ENCODE measurements at places on chromosomes 5 and 9. TPM values are rescaled to one million over a fixed set of nuclear protein-coding genes. Genes with fewer than 3 reads are reported as not detected.

TAS2R1 gene
- total RNA-seq: not detected

FCN2 gene
- total RNA-seq: 1.8 TPM

ADRB2 gene
- total RNA-seq: 21.7 TPM

CYSRT1 gene
- not detected for total RNA-seq

CCNI2 gene
- 1.1 TPM for total RNA-seq

SLC6A18 gene
- not detected for total RNA-seq

KLF9 gene
- 68.8 TPM for total RNA-seq

ANXA2R gene
- 13.6 TPM for total RNA-seq

PRDM9 gene
- not detected for total RNA-seq

ZNF879 gene
- 7.5 TPM for total RNA-seq

EIF4E1B gene
- total RNA-seq: not detected

MLANA gene
- not detected for total RNA-seq

BSPRY gene
- total RNA-seq: 1.7 TPM

CETN3 gene
- total RNA-seq: 7.8 TPM

CXCL14 gene
- 67.1 TPM for total RNA-seq

CYLC2 gene
- not detected for total RNA-seq

IFNA14 gene
- total RNA-seq: not detected

ZNF454 gene
- 1.3 TPM for total RNA-seq

GRXCR2 gene
- not detected for total RNA-seq

TNC gene
- 73.5 TPM for total RNA-seq

AGTPBP1 gene
- 46.8 TPM for total RNA-seq

HAPLN1 gene
- total RNA-seq: not detected

CER1 gene
- total RNA-seq: not detected

BTNL8 gene
- total RNA-seq: 5.2 TPM

EDIL3 gene
- 2.9 TPM for total RNA-seq

DOK3 gene
- 167 TPM for total RNA-seq

DPYSL3 gene
- total RNA-seq: 40.7 TPM

ZNF169 gene
- total RNA-seq: 15.0 TPM

SVEP1 gene
- total RNA-seq: 32.1 TPM

SMC2 gene
- total RNA-seq: 13.5 TPM

TAF1L gene
- 0.14 TPM for total RNA-seq

DAB2IP gene
- 48.5 TPM for total RNA-seq

PHF24 gene
- total RNA-seq: 1.1 TPM

LRRTM2 gene
- 1.2 TPM for total RNA-seq

BTNL3 gene
- total RNA-seq: 2.4 TPM

RANBP17 gene
- total RNA-seq: 6.6 TPM

ABO gene
- 2.1 TPM for total RNA-seq

SNCAIP gene
- total RNA-seq: 33.7 TPM

Data from spleen (tissue), 13 donors.